ENCODE measurements at places on chromosomes 1 and 21. TPM values are rescaled to one million over a fixed set of nuclear protein-coding genes. Genes with fewer than 3 reads are reported as not detected.

DNA sequence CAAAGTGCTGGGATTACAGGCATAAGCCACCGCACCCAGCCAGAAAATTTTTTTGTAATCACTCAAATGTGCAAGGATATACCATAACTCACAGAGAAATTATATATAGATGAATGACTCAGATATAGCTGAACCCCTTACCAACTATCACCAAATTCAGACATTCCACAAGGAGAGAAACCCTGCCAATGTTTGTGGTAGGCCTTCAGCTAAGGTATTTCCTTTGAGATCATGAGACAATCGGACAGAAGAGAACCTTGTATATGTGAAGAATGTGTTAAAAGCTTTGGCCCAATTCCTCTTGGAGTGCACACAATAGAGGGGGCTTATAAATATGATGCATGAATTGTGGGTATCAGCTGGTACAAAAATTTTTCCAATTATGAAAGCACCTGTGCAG, 50.7 kb downstream of the ZNF684 start:
- DNase-seq, result no peak

GRCh38 chr1:38082769-38083263, 36.2 kb upstream of the POU3F1 start:
- no peak for DNase-seq

DNA sequence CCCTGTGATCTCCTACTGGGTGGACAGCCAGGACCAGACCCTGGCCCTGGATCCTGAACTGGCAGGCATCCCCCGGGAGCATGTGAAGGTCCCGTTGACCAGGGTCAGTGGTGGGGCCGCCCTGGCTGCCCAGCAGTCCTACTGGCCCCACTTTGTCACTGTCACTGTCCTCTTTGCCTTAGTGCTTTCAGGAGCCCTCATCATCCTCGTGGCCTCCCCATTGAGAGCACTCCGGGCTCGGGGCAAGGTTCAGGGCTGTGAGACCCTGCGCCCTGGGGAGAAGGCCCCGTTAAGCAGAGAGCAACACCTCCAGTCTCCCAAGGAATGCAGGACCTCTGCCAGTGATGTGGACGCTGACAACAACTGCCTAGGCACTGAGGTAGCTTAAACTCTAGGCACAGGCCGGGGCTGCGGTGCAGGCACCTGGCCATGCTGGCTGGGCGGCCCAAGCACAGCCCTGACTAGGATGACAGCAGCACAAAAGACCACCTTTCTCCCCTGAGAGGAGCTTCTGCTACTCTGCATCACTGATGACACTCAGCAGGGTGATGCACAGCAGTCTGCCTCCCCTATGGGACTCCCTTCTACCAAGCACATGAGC, 17.2 kb upstream of the SLC25A44 start:
- no peak for DNase-seq

GRCh38 chr1:94234615-94235014, 2.8 kb downstream of the ARHGAP29 start:
- no peak for DNase-seq

- DNase-seq, result no peak
These were observed 122.1 kb upstream of the ZNF648 start for GRCh38 chr1:182183606-182184005.

DNA sequence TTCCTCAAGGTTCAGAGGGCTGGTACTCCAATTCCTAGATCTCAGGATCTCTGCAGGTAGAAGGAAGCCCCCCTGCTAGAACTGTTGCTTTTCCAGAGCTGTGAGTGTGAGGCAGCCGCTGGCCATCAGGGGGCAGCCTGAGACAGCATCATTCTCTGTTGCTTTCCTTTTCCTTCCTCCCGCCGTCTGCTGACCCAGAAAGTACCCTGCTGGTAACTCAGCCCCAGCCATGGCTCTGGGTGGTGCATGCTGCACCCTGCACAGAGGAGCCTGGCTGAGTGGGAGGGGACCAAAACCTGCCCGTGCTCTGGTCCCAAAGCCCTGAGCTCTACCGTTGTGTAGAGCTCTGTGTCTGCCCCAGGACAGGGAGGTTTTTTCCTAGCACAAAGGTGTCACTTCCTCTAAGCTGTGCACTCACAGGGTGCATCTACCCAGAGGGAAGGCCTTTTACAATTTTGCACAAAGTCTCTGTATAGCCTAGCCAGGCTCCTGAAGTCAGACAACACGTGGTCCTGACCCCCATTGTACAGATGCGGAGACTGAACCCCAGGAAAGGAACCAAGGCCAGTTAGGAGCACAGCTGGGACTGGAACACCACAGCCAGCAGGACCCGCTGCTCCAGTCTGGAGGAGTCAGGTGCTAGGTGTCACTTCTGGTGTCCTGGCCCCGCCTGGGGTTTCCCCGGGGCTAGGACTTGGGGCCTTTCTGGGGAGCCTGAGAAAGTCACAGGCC, 5.6 kb upstream of the FAM131C start:
- DNase-seq, result peak; percentile 83

DNA sequence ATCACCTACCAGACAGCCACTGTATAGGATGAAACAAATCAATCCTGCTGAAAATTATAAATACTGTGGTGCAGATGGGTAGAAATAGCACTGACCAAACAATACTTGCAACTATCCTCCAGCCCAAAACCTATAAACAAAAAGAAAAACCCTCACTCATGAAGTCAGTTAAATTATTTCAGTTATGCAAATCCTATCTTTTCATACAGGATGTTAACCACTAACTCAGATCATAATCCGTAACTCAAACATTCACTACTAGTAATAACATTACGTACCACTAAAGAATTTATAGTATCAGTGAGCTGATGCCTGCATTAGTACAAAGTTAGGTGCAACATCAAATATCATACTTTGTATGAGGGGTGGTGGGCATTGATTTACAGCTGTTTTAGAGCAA, 2.6 kb downstream of the NDC1 start:
- no peak for DNase-seq

The CCDC17 gene
- 2.4 TPM for total RNA-seq

The BSND gene
- total RNA-seq, result not detected

The RCSD1 gene
- total RNA-seq, result 8.7 TPM
